ENCODE measurements at places on chromosomes 11 and 22.
A peak's percentile ranks its signal among the peaks of the same experiment; 100 is the strongest.

DNA sequence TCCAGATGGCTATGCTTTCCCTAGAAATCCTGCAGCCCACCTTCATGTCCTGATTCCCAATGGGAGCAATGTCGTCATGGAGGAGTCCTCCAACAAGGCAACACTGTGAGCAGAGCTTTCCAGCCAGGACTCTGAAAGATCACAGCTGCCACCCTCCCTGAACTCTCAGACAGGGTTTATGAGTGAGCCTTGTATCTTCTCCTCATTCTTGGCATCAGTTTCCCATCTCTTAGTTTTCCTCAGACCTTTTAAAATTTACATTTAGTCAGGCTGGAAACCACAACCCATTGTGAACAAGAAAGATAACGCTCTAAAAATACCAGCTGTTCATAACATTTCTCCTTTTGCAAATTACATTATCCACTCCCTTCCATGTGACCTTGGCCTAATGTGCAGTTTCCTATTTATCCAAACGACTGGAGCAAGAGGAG is 15.6 kb upstream of the LYVE1 start:
- no peak for ATAC-seq

GRCh38 chr11:120630122-120630521 is 118.6 kb downstream of the GRIK4 start:
- ATAC-seq: peak; percentile 66

DNA sequence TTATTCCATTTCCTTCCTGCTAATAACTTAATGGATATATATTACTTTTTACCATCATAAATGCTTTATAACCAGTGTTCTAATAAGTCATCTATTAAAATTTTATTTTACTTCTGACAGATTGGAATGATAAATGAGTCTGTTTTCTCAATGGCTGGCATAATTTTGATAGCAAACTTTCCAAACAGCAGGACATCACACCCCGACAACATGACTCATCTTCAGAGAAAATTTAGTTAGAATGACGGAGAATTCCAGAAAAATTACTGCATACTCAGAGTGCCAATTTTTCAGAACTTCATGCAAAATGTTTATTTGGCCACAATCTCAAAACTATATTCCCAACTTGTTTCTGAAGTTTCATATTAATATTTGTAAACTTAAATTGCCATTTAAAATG is 174.4 kb downstream of the SWAP70 start:
- peak; percentile 32 for ATAC-seq

- ATAC-seq: peak; percentile 76
Measured at GRCh38 chr11:72598906-72599305, 75.3 kb downstream of the PDE2A start.

DNA sequence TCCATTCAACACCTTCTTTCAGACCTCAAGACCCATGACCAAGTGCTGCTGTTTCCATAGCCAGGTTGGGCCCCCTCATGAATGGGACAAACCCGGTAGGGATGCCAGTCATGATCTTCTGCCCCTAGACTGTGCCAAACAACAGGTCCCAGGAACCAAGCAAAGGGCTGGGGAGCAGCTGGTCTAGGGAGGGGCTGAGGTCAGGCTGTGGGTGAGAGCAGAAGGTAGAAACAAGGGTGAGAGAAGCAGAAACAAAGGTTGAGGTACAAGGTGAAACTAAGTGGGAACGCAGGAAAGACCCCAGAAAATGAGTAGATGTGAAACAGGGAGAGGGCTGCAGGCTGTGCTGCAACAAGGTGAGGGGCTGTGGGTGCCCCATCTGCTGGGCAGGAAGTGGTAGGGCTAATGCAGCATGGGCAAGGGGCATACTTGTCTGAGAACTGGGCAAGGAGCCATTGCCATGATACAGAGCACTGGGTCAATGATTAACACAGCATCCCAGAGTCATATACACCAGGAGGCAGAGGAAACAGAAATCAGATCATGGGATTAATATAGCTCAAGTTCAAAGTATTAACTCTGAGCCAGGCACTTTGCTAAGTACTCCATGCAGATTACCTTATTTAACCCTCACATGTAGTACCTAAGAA is 45.9 kb downstream of the SLC1A2 start:
- ATAC-seq: no peak

GRCh38 chr11:104127828-104128227 is 36.1 kb downstream of the PDGFD start:
- ATAC-seq: no peak

DNA sequence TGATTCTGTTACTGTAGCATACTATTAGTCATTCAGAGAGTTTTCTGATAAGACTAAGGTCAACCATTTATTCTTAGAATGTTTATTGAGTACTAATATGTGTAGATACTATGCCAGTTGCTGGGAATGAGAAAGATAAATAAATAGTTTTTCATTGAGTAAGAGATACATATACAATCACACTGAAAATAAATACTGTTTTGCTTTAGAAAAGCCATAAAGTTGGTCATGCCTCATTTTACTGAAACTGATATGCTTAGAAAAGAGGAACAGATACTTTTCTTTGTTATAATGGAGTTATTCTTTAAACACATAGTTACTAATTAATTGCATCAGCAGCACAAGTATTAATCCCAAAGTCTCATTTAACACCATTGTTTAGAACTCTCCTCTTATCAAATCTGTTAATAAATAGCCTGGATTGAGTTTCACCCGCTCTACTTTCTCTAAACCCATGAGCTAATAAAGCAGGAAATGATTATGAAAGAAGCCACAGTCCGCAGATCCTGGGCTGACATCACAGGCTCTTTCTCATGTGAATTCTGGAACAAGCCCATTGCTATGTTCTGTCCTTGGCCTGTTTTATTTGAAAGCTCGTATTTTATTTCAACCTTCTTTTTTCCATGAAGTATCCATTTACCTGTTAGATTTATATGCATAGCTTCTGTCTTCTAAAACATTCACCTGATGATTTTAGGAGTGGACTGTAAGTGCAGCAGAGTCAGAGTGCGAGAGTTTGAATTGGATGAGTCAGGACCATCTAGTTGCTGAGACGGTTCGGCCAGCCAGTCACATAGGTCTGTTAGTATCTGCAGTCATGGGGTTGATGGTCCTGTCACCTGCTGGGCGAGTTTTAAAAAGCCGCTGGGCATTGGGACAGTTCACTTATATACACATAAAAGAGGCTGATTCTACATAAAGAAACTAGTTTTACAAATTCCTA is 35.5 kb downstream of the PIWIL4 start:
- peak; percentile 99 for ATAC-seq

DNA sequence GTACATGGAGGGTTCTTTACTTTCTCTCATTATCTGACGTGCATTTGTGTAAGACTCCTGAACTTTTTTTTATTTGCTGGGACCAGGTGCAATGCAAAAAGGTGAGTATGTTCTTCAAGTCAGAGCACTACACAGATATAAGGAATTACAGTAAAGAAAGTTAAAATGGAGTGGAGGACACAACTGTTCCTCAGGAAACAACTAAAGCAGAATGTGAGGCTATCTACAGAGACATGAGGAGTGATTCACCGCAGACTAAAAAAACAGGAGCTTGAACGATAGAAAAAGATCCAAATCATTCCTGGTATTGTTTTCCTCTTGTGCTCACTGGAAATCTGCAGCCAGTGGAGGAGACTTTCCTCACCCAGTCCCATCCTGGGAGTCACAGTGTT is 106.2 kb downstream of the ABTB2 start:
- ATAC-seq: peak; percentile 15

GRCh38 chr11:64284962-64285884 is at the start of gene GPR137:
TSS of gene GPR137 (plus strand) at chr11:64285848. CDS start at chr11:64286525, 677 bp downstream.
- peak; percentile 42 for ATAC-seq

DNA sequence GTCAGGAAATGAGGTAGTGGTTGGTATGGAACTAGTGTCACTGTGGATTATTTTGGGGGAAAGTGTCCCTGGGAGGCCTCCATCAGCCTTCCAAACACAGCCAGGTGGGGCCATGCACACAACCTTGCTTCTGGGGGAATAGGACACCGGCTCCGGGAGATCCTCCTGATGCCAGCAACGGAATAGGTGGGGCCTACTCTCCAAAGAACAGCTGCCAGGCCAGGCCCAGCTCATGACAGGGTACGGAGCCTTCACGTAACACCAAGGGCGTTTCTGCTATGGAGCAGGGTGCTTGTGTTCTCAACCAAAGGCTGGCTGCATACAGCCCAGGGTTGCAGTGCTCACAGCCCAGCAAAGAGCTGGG is 30.6 kb upstream of the LINC01488 start:
- no peak for ATAC-seq

DNA sequence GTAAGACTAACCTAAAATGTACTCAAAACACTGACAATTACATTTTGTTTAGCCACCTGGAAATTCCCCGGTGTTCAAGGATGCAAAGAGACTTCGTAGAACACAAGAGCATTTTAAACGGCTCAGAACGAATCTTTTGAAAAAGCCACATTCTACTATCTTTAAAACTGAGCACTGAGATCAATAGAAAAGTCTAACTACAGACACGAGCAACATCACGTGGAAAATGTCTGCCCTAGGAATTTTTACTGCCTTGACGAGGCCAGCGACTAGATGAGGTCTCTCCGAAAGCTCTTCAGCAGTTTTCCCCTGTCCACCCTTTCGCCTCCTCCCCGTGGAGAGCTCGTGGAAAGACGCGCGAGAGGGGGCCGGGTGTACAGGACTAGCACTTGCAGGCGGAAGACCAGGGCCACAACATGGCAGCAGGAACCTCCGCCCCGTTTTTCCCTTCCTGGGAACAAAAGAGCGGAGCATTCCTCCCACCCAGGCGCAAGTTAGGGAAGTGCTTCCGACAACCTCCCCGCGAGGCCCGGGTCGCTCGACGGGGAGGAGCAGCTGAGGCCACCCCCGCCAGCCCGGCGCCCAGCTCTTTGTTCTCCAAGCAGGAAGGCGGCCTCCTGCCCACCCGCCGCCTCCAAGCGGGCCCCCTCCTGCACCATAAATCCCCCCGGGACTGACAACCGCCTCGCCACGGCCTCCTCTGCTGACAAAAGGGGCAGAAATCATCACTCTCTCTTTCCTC is 1.1 kb downstream of the EIF4G2 start:
- peak; percentile 14 for ATAC-seq

DNA sequence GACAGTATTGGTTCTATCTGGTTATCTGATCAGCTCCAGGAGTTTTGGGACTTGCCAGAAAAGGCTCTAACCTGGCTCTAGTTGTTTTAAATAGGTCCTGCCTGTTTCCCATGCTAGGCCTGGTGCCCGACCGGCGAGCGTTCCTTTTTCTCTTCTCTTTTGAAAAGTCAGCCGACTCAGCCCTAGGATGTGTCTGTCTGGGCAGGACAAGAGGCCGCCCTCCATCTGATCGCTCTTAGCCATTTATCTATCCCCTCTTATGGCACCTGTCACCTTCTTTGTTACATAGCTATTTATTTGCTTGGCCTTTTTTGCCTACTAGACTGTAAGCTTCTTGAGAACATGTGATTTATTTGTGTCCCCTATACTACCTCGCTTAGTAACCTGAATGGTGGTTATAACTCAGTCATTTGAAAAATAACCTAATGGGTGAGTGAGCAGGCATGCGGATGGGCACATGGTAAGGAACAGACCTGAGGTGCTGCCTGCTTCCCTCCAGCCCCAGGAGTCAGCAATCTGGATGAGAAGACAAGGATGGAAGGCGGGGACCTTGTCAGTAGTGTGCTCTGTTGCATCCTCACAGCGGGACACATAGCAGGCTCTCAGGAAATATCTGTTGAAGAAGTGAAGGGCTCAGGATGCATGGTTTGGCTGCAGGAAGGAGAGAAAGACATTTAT is 108.4 kb downstream of the ZBTB16 start:
- peak; percentile 57 for ATAC-seq

GRCh38 chr11:79344753-79345294 is 96.0 kb downstream of the TENM4 start:
- ATAC-seq: peak; percentile 62

- ATAC-seq: no peak
Measured at GRCh38 chr22:32822179-32822877, 20.8 kb downstream of the TIMP3 start.

DNA sequence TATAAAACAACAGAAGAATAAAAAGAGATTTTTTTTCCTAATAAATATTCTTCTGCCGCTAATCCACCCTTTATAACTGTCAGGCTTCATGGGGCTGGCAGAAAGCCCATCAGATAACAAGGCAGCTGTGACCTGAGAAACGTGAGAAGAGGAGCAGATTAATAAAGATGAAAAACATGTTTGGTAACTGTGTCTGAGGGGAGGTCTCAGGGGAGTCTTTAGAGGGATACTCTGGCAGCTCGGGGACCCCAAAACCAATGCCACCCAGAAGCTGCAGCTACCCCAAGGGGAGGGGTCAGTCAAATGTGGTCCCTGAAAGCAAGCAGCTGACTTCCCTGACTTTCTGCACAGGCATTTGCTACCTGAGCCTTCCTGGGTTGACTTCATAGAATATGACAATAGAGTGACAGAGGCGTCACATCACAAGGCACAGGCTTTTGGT is 48.4 kb upstream of the POU2AF1 start:
- ATAC-seq: no peak

DNA sequence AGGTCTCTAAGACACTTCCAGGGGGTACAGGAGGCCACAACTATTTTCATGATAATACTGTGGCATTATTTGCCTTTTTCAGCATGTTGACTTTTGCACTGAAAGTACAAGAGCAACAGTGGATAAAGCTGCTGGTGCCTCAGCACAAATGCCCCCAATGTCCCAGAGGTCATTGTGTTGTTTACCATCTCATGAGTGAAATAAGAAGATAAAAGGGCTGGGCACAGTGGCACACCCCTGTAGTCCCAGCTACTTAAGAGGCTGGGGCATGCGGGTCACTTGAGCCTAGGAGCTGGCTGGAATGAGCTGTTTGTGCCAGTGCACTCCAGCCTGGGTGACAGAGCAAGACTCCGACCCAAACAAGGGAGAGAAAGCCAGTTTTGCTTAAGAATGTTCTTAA is 72.6 kb upstream of the RAB1B start:
- ATAC-seq: no peak

DNA sequence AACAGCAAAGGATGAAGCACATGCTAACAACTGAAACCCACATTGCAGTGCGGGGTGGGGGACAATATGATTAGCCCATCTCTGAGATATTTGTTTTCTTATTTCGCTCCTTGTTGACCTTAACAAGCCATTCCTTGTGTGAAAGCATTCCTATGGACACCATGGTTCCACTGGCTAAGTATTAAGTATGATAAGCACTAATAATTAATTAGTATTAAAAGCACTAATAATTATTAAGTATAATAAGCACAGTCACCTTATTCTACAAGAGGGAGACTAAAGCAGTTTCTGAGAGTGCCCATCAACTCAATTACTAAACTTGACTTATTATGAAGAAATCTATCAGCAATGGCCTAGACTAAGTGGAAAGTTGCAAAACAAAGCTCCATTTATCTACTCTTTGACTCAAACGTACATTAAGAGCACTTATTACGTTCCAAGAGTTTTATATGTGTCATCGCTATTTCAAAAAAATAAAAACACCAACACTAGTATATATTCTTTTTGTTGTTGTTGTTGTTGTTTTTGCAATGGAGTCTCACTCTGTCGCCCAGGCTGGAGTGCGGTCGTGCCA is 65.3 kb downstream of the RBFOX2 start:
- no peak for ATAC-seq

- ATAC-seq: no peak
Measured at GRCh38 chr11:74325649-74326645, 14.5 kb upstream of the P4HA3 start.

DNA sequence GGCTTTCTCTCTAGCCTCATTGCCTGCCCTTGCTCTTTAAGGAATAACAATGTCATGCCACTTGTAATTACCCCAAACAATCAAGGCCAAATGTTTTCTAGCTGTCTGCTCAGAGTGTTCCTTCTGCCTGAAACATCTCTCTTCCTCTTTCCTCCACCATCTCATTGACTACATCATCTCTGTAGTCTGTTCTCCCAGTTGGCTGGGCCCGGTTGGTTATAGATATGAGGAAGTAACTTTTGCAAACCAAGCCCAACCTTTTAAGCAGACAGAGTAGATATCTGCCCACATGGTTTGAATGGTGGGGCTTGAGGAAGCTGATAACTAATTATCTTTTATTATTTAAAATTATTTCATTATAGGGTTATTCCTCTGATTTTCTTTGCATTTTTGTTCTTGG is 104.5 kb downstream of the NTM start:
- ATAC-seq: no peak
